WERI-Rb-1 (cell line): ENCODE measurements at places on chromosomes 3 and 15.
A peak's percentile ranks its signal among the peaks of the same experiment; 100 is the strongest.

DNA sequence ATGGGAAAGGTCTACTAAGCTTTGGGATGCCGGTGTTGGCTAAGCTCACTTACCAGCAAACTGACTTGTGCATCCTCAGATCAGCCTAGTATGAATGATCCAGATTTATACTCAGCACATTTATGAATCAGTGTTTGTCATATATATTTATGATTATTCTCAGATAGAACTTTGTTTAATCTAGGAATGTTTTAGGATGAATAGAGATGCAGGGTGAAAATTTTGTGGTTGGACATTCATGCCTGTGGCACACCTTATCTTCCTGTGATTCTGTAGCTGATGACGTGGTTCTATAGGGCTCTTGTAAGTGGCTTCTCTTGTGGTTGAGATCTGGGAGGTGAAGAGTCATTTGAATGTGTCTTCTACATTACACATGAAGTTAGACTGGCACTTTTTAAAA, 11.4 kb downstream of the CDIN1 start:
- DNase-seq = no peak

GRCh38 chr15:45677797-45678196, 43.0 kb downstream of the SQOR start:
- DNase-seq = no peak

DNA sequence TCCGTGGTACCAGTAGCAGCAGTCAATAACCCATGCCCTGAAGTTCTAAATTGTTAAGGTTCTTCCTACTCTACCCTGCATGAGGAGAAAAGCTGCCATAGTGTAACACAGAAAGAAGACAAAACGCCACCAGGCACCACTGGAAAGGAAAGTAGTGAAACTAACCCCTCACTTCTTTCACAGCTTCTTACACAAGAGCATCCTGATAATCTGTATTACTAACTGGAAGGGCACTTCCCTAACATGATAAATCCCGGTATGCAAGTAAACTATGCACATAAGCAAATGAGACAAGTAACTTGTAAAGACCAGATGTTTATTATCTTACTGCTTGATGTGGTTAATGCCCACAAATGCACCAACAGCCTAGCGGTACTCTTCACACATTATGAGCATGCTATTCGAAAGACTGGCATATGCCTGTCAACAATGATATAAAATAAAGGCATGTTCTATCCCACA, 141.3 kb downstream of the ADAM10 start:
- no peak for DNase-seq

- DNase-seq = no peak
These were observed 127.8 kb upstream of the P2RY1 start for GRCh38 chr3:152706991-152707713.

DNA sequence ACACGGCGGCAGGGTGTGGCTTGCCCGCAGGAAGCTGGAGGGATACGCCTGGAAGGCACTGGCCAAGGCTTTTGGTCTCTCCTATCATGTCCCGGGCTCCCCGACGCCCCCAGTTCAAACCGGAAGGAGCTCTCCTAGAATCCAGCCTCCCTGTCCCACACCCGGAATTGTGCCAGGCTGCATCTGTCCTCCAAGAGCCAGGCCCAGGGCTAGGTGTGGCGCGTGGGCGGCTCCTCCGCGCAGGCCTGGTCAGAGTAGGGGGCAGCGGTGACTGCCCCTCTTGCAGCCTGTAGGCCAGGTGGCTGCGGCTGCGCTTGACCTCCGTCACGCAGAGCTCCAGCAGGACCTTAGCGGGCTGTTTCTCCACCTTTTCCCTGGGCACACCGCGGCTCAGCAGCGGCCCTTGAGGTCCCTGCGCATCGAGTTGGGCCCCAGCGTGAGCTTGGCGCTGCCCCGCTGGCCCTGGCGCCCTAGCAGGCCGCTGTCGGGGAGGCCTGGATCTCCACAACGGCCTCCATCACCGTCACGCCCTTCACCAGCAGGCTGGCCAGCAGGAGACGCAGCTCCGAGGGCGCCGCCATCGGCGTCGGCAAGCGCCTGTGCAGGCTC, 15.9 kb upstream of the SIAH2 start:
- no peak for DNase-seq

DNA sequence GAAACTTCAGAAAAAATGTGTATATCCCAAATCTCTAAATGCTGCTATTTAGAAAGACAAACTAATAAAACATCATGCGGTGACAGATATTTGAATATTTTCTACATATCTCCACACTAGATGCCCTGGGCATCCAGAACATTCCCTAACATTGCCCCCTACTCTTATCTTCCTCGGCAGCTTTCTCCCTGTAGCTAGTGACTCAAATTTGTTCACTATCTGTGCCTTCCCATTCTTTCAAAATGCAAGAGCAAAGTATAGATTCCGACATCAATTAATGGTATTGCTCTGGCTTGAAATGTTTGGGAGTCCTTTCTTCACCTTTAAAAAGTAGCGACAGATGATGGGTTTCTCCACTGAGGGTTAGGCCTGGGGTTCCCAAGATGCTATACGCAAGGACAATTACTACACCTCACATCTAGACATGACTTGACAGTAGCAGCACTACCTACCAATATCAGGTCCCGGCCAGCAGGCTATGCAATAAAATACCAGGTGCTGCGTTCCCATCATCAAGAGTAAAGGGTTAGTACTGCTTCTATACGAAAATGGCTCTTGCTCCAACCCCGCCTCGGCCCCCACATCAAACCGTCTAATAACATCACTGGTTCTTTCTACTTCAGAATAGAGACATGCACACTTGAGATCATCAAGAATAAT, 631 bp downstream of the UBR1 start:
- DNase-seq = no peak

GRCh38 chr3:124131158-124131557, 139.2 kb upstream of the ROPN1 start:
- DNase-seq = no peak

DNA sequence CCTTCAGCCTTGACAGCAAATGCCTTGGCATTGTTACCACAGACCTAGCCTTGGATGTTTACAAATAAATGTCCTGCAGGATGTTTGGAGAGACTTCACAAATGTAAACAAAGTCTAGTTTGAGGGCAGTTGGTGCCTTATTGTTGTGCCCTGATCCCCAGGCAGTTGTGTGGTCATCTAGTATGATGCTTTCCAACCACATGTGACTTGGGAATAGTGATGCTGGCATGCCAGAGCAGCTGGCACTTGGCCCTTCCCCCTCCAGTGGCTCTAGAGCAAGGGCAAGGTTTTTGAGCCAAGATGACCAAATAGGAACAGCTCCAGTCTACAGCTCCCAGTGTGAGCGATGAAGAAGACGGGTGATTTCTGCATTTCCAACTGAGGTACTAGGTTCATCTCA, 258.2 kb downstream of the ADAMTS17 start:
- DNase-seq = no peak

- no peak for DNase-seq
These were observed 182.9 kb downstream of the AKAP13 start for GRCh38 chr15:85563328-85563727.

GRCh38 chr3:26449996-26450395, 172.6 kb upstream of the LRRC3B start:
- no peak for DNase-seq

- no peak for DNase-seq
These were observed 5.2 kb downstream of the GCSAM start for GRCh38 chr3:112127522-112128494.

DNA sequence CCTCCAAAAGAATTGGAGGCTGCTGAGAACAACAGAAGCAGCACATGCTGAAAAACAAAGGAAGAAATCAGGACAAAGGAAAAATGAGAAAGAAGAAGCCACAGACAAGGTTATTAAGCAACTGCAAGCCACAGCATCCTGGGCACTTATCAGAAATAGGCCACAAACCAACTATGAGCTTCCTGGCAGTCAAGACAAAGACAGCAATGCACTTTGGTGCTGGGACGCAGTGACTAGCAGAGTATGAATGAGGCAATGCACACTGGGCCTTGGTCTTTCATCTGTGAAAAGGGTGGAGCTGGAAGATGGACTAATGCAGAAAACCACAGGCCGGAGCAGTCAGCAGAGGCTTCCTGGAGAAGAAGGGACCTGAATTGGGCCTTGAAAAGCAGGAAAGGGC, 56.0 kb upstream of the LINGO1 start:
- no peak for DNase-seq

- DNase-seq = no peak
These were observed 83.2 kb upstream of the RAP2B start for GRCh38 chr3:153078826-153079225.

DNA sequence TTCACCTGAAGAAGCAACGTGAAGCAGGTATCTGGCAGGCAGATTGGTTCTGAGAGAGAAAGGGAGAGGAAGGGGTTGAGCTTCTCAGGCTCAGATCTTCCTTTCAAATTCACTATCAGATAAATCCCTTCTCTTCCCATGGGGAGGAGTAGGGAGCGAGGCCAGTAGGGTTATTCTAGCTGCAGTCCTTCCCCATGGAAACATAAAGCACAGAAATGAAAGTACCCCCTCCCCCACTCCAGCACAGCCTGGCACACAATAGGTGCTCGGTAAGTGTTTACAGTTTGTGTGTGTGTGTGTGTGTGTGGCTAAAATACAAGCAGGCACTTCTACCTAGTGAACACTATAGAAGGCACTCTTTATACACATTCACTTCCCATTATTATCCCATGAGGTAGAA, 20.8 kb upstream of the VPS8 start:
- no peak for DNase-seq

DNA sequence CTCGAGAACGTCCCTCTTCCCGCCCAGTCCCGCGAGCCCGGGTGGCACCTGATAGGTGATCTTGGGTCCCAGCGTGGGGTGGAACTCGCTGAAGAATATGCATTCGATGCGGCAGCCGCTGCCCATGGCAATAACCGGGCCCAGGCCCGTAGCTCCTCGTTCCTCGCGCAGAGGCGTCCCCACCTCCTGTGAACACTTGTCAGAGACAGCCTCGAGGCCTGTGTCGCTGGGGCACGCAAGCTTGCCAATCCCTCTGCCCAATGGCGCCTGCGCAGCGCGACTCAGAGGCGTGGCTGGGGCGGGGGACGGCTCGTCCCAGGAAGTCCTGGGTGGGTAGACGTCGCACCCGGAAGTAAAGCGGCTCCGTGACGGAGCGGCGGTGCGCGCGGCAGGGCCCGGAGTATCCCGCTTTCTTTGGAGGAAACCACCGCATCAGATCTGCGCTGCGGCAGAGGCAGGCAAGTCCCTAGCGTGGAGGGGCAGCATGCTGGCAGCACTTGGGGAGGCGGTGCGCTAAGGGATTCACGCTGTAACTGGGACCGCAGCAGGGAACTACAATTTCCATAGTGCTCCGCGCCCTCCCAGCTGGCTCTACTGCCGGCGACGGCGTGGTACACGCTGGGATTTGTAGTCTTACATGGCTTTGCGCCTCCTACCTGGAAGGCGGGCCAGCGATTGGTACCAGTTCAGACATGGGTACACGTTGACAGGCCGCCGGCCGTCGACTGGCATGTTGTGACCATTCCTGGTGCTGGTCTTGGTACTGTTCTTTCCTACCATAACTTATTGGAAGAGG, at the start of the genes CYB561D2 and NPRL2:
Gene CYB561D2 (plus strand): TSS at position 336 of the 796 bp plus-strand sequence. CDS start 572 bp downstream, outside the sequence.
Gene NPRL2 (minus strand): TSS at position 249 of the 796 bp plus-strand sequence. CDS start 123 bp downstream, at position 126.
- DNase-seq = peak; percentile 98

GRCh38 chr3:188037195-188037718, 116.7 kb upstream of the LPP start:
- peak; percentile 42 for DNase-seq

DNA sequence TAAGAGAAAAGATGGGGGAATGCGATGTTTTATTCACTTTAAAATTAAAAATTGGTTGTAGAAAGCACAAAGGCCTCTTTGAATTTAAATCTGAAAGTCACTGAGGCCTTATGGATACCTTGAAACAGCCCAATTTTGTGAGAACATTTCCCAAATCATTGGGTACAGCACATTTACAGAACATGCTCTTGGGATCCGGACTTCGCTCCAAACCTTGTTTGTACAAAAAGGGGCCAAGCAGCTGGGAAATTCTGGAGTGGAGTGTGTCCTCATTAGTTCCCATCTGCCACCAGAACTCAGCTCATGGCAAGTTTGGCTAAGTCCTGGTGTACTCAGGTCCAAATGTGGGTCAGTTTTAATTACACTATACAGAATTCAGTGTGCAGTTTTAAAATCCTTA, 254.2 kb downstream of the ZBTB20 start:
- no peak for DNase-seq

GRCh38 chr15:77029166-77030047, 34.5 kb downstream of the PSTPIP1 start:
- DNase-seq = no peak
